H1 (cell line): ENCODE measurements at places on chromosomes 3 and 15.

DNA sequence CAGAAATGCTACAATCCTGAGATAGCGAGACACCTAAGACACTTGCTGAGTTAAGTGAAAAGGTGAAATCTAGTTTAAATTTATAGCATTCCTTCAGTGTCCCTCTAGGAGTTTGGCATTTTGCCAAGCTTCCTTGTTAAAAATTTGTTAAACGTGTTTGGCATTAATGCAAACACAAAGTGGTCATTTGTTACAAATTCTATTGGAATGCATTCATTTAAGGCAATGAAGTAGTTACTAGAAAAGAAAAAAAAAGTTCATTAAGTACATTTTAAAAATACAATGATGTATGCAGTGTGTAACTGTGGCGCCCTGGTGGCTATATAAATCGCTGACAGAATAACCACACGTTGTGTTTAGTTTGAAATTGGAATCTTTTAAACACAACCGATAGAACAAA is 31.3 kb upstream of the WNT5A start:
- no peak for DNase-seq
- no peaks in the 10 kb centered on the region for H3K36me3 ChIP-seq
- no peak overlapping the region for H3K27ac ChIP-seq
- no peak overlapping the region for H3K4me3 ChIP-seq

DNA sequence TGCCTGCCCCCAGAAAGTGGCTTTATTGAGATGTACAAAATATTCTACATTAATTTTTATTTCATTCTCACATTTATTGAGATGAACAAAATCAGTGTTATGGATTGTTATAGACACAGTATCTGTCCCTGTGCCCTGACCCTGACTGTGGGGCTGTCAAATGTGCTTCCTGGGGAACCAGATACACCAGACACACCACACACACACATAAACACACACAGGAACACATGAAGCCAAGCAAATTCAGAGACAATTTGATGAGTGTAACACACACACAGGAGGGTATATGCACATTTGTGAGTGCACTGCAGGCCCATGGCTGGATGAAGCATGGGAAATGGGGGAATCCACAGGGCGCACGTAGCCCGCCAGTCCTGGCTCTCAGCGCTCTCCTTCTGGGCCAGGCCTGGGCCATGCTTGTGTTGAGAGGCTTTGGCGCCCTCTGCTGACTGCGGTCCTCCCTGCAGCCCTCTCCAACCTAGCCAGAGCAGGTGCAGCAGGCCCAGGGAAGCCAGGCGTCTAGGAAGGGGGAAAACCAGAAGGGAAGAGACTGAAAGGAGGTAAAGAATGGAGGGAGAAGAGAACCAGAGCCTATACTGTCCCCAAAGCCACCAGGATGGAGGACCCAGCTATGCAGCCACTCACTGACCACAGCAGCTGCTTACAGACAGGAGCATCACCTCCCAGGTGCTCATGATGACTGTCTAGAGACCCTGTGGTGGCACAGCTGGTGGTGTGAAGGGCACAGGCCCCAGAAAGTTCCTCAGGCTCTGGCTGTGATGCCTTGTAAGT is 18.0 kb upstream of the LOXL1 start:
- no peaks in the 10 kb centered on the region for H3K4me1 ChIP-seq
- peak; percentile 97 for DNase-seq
- H3K36me3 ChIP-seq = no peaks in the 10 kb centered on the region
- no peak overlapping the region for H3K4me3 ChIP-seq
- H3K27me3 ChIP-seq = no peaks in the 10 kb centered on the region

- no peak for DNase-seq
- no peak overlapping the region for H3K27ac ChIP-seq
- H3K4me1 ChIP-seq = no peaks in the 10 kb centered on the region
- H3K4me3 ChIP-seq = no peak overlapping the region
- no peaks in the 10 kb centered on the region for H3K27me3 ChIP-seq
Observed at GRCh38 chr3:107965136-107965655, 125.6 kb downstream of the CD47 start.

GRCh38 chr3:123936400-123936799 is 24.6 kb downstream of the CCDC14 start:
- DNase-seq = no peak
- H3K4me3 ChIP-seq = no peak overlapping the region
- peaks cover 10% of the 10 kb centered on the region for H3K36me3 ChIP-seq
- H3K27ac ChIP-seq = no peak overlapping the region
- H3K27me3 ChIP-seq = no peaks in the 10 kb centered on the region

- H3K4me1 ChIP-seq = no peaks in the 10 kb centered on the region
- H3K4me3 ChIP-seq = no peak overlapping the region
- H3K27ac ChIP-seq = no peak overlapping the region
- H3K36me3 ChIP-seq = no peaks in the 10 kb centered on the region
- no peaks in the 10 kb centered on the region for H3K27me3 ChIP-seq
Observed at GRCh38 chr3:195612075-195612800, 28.5 kb upstream of the APOD start.

DNA sequence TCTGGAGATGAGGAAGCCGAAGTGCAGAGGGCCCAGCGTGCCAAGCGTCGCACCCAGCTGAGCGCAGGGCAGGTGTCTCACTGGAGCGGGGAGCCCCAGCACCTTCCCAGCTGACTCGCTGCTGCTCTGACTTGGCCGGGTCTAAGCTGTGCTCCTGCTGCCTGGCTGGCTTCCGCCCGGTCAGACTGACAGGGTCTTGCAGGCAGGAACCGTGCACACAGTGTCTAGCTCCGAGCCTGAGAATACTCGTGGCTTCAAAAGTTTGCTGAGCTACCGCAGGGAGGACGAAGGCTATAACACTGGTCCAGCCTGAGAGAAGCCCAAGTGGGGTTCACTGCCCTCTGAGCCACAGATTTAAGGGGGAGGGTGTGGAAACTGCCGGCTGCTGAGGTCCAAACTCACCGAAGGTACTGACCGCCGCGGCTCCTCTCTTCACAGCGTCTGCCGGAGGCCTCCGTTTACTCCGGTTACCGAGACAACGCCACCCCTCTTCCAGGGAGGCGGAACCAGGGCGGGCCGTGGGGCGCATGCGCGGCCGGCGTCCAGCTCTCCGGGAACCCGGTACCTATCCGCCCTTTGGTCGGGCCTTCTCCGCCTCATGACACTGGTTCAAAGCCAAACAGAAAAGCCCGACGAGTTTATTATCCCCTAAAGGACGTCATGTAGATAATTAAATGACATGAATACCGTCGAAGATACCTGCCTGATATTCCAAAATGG is at the start of gene CFAP44:
Gene CFAP44, minus strand, starts transcription at position 443 of the 720 bp plus-strand sequence. CDS start 7,829 bp downstream, outside the sequence.
- H3K27ac ChIP-seq = peak within 1 kb of the TSS; percentile 21; the same call in 1 of the 2 replicates
- no peaks in the 10 kb centered on the region for H3K4me1 ChIP-seq
- peak within 1 kb of the TSS; percentile 43 for H3K4me3 ChIP-seq
- no peaks in the 10 kb centered on the region for H3K36me3 ChIP-seq
